ENCODE measurements at places on chromosomes 5 and 9.

DNA sequence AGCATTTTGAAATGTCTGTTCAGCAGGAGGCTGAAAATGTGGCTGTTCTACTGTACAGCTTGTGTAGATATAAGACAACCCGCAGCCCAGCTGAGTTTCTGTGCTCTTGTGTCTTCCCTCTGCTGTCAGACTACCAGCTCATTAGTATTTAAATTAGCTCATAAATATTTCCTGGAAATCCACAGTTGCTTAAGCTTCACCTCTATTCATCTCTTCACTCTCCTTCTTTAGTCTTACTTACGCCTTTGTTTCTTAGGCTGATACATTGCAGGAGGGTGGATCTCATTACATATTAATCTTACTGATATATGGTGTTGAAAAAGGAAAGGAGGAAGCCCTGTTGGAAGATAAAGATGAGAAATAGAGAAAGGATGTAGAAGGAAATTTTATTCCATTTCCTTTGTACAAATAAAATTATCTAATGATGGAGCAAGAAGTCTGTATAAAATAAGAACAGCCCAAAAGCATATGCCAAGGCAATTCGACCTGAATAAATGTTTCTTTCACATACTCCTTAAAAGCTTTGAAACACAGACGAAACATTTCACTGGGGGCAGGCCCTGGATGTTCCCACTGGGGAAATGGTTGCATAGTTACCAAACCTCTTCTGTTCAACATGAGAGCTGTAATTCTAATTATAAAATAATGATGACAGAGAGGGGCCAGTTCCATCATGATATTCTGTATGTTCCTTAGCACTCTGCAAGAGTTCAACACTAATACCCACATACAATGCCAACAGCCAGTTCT is 111.8 kb upstream of the APC start:
- no peak for DNase-seq

DNA sequence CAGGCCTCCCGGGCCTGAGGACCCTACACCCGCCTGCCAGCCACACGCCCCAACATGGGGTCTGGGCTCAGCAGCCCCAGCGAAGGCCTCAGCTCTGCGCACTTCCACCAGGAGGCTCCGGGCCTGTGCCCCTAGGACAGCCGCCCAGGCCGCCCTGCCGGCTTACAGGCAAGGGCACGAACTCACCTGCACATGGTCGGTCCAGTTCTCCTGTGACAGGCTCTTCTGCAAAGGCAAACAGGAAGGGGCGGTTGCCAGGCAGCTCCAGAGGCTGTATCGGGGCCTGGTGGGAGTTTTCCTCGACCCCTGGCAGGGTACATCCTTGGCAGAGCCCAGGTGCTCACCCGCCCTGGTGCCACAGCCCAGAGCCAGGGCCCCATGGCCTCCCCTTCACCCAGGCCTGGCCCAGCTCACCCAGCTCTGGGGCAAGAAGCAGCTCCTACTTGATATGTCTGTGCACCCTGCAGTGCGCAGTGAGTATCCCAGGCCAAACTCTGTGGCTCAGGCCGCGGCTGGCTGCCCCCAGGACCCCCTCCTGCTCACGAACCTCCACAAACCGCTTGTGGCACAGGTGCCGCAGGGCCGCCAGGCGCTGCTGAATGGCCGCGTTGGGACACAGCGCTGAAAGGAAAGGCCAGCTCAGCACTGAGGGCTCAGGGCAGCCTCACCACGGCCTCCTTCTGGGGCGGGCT is 52.2 kb upstream of the NRARP start:
- DNase-seq = no peak

DNA sequence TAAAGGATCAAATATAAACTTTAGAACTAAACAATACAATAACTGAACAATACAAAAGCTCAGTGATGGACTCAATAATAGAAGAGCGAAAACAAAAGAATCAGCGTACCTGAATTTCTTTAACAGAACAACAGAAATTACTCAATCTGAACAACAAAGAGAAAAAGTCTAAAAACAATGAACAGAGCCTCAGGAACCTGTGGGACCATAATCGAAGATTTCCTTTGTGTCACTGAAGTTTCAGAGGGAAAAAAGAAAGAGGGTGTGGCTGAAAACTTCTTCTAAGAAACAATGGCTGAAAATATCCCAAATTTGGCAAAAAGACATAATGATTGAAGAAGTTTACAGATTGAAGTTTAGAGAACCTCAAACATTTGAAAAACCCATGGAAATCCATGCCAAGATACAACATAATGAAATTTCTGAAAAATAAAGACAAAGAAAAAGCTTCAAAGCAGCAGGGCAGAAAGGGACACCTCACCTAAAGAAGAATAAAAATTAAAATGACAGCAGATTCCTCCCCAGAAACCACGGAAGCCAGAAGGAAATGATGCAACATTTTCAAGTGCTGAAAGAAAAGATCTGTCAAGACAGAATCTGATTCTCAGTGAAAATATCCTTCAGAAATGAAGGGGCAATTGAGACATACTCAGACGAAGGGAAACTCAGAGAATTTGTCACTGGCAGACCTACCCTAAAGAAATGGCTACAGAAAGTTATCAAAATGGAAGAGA is 288.8 kb downstream of the ARL15 start:
- no peak for DNase-seq

DNA sequence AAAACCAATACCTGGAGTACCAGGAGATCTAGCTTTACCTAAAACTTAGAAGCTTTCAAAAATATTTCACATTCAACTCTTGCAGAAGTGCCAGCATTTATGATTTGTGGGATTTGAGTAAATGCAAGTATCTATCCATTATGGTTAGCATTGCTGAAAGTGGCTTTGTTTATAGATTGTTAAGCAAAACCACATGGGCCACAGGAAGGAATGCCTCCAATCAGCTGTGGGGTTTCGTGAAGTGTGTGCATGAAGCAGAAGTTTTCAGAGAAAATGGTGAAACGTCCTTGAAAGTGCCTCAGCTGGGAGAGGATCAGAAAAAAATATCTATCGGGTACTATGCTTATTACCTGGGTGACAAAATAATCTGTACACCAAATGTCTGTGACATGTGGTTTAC is 4.2 kb downstream of the LECT2 start:
- no peak for DNase-seq

DNA sequence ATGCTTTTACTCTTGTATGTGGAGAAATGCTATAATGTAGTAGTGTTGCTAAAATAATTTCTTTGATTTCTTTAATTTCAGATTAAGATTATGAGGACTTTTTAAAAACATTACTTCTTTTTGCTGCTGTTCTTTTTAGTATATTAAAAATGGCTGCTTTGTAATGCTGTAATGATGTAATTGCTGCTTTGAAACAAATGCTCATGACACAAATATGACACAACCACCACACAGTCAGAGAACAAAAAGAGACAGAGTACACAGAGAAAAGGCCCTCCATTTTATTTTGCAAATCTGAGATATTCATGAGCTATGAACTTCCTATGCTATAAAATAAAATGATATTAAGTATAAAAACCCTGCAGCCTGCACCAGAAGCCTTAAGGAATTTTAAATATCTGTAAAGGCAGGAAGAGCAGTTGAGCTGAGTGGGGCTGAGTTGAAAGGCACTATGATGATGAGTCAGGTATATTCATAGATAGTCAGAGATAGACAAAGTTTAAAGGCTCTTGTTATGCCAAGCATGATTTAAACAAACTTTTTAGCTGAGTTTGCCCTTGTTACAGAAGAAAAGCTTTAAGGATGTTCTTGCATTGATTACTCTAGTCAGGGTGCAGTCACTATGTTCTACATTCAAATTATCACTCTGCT is 5.1 kb upstream of the POU5F2 start:
- DNase-seq = no peak

- no peak for DNase-seq
Measured at GRCh38 chr9:133518200-133518599, 6.6 kb downstream of the MYMK start.

Measured in stimulated activated CD8-positive, alpha-beta memory T cell treated with anti-CD3 and anti-CD28 coated beads, Interleukin-2, amount 100 ng/mL, for 1 hour (primary cell).